Prostate gland (tissue), 2 donors: ENCODE measurements at places on chromosomes 6 and 20.

- H3K4me1 ChIP-seq, result peaks cover 4% of the 10 kb centered on the region
- H3K4me3 ChIP-seq, result no peak overlapping the region
- H3K27me3 ChIP-seq, result no peaks in the 10 kb centered on the region
- no peaks in the 10 kb centered on the region for H3K36me3 ChIP-seq
- H3K27ac ChIP-seq, result peak overlapping the region; percentile 39
These were observed 50.9 kb downstream of the NUDT3 start for GRCh38 chr6:34341481-34341971.

DNA sequence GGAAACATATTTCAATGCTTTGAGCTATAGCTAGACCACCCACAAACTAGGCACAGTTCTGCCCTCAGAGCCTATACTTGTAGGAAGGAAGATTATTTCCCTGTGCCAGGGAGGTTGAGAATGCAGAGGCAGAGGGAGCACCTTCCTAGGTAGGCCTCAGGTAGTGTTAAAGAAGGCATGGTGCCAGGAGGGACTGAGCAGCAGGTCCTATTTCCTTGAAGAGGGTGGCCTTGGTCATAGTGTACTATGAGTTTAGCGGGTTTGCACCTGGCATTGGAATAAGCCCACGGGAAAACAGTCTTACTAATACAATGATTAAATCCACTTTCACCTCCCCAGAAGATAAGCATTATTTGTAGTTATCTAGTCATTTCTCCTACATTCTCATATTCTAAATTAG lies 375.4 kb downstream of the CDKAL1 start:
- no peak overlapping the region for H3K4me3 ChIP-seq
- H3K4me1 ChIP-seq, result no peaks in the 10 kb centered on the region
- no peak for DNase-seq
- H3K27me3 ChIP-seq, result no peaks in the 10 kb centered on the region
- no peaks in the 10 kb centered on the region for H3K36me3 ChIP-seq

DNA sequence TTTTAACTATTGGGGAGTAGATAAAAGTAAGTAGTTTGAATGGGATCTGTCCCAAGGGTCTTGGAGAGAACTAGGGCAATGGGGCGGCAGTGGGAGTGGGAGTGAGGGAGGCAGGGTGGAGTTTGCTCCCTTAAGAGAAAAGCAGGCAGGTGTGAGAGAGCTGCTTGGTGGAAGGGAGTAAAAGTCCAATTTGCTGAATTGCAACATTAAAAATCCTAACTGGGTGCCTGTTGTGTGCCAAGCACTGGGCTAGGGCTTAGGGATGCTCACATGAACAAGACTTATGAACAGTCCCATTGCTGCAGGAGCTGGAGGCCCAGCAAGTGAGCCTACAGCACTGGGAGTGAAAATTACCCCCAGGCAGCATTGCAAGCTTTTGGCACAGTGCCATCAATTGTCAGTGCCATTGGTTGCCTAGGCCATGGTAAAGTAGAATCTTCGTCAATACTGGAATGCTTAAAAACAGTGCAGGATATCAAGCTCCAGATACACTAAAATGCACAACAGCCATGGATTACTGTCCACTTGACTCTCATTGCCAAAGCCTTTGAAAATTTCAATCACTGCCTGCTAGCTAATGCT lies 277.7 kb upstream of the JARID2 start:
- no peaks in the 10 kb centered on the region for H3K4me1 ChIP-seq
- no peaks in the 10 kb centered on the region for H3K36me3 ChIP-seq
- no peak overlapping the region for H3K4me3 ChIP-seq
- no peak for DNase-seq

DNA sequence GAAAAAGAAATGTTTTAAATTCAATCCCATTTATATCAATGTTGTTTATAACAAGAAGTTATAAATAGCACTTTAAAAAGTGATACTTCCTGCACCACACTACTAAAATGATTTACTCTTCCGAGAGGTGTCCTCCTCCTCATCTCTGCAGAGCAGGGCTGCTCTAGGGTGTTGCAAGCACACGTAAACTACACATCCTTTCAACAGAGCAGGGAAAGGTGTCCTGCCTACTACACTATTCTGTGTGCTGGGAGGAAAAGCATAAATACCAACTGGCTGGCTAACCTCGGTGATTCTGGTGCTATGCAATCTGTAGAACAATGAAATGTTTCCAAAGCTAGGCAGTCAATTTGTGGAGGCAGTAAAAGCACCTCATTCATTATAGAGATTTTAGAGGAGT lies 89.5 kb upstream of the MAP7 start:
- no peaks in the 10 kb centered on the region for H3K27me3 ChIP-seq
- H3K27ac ChIP-seq, result no peak overlapping the region
- peaks cover 3% of the 10 kb centered on the region for H3K4me1 ChIP-seq
- H3K36me3 ChIP-seq, result no peaks in the 10 kb centered on the region

GRCh38 chr6:19866173-19866984 lies 29.2 kb downstream of the ID4 start:
- H3K4me1 ChIP-seq, result no peaks in the 10 kb centered on the region
- no peaks in the 10 kb centered on the region for H3K27me3 ChIP-seq
- no peak overlapping the region for H3K4me3 ChIP-seq
- DNase-seq, result no peak
- H3K36me3 ChIP-seq, result no peaks in the 10 kb centered on the region

DNA sequence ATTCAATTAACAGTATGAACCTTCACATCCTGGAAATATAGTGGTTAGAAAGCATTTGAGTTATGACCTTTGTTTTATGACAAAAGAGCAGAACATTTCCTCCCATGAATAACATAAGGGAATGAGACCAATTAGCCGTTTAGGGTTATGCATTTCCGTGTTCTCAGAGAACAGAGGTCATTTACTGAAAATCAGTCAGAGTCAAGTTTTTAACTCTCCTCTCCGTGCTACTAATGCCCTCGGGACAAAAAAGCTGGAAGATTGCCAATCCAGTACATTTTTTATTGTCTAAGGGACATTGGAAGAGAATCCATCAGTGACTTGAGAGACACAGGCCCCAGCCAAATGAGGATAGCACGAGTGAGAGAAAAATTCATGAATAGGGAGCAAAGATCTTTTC lies 632.7 kb downstream of the RFPL4B start:
- H3K4me1 ChIP-seq, result no peaks in the 10 kb centered on the region
- no peak for DNase-seq
- H3K27me3 ChIP-seq, result no peaks in the 10 kb centered on the region
- H3K4me3 ChIP-seq, result no peak overlapping the region

- H3K27ac ChIP-seq, result no peak overlapping the region
- no peak for DNase-seq
- no peaks in the 10 kb centered on the region for H3K36me3 ChIP-seq
- H3K27me3 ChIP-seq, result no peaks in the 10 kb centered on the region
These were observed 102.0 kb downstream of the HIVEP1 start for GRCh38 chr6:12114055-12114503.

DNA sequence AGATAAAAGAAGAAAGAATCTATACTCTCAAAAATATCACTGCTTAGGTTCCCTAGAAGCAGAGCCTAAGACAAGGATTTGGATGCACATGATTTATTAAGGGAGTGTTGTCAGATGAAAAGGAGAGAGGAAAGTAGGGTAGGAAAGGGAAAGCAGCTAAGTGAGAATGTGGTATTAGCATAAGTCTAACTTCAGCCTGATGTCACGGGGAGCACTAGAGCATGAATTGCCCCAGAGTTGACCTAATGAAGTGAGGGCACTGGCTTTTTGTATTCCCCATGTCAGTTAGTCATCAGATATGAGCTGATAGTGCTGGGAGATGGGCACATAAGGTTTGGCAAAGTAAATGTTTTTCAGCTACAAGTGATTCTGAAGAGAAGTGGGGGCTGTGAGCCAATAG lies 129.0 kb upstream of the THEMIS start:
- no peak for DNase-seq
- H3K27me3 ChIP-seq, result no peaks in the 10 kb centered on the region
- no peak overlapping the region for H3K4me3 ChIP-seq
- H3K36me3 ChIP-seq, result no peaks in the 10 kb centered on the region
- H3K4me1 ChIP-seq, result no peaks in the 10 kb centered on the region
- no peak overlapping the region for H3K27ac ChIP-seq

DNA sequence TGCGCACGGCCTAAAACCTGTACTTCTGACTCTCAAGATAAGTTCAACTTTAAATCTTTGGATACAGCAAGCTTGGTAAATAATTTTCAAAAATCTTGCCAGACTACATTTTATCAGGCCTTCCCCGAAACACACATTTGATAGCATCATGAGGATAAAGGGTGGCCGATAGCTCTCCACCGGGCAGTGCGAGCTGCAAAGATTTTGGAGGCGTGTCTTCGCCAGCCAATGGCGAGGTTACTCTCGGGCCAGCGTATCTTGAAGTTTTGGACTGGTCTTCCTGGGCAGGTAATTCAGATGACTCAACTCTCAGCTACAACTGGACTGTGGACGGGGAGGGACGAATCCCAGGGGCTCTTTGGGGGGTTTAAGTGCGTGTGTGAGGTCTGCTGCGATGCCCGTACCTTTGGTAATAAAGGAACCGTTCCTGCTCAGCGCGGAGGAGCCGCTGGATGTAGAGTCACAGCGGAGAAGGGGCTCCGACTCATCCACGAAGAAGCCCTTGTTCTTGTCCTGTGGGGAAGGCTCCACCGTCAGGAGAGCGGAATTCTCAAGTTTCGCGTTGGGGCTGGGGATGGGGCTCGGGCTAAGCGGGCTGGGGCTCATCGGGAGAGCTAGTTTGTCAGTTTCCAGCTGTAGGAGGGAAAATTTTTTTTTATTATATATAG lies 75.3 kb downstream of the TNFRSF21 start:
- no peaks in the 10 kb centered on the region for H3K27me3 ChIP-seq
- no peak overlapping the region for H3K27ac ChIP-seq
- DNase-seq, result no peak

- no peak overlapping the region for H3K27ac ChIP-seq
- H3K4me1 ChIP-seq, result no peaks in the 10 kb centered on the region
- H3K36me3 ChIP-seq, result no peaks in the 10 kb centered on the region
- DNase-seq, result no peak
These were observed 61.5 kb upstream of the HDDC2 start for GRCh38 chr6:125363039-125363823.

DNA sequence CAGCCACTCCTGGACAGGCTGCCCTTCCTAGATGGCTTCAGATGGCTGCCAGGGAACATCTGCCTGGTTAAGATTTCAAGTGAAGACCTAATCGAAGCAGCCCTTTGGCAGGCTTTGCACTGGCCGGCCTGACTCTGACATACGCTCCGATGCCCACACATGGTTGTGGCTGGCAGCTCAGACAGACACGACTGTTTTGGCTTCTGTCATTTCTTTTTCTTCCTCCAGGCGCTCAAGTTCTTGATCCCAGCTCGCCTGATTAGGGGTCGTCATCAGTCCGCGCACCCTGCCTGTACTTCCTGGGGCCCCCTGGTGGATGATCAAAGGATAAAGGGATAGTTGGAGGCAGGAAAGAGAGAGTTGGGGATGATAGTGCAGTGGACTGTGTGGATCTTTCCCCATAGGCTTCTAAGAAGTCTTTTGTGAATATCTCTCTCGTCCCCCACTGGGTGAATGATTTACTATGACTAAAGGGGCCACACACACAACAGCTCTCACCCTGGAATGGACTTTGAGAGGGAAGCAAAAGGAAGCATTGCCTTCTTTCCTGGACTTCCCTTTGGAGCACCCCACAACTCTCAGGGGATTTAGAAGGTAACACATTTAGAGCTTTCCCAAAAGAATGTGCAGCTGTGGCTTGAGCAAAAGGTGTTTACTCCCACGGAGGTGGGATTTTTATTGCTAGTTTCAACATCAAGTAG lies 21.4 kb upstream of the TRAM2 start:
- H3K36me3 ChIP-seq, result no peaks in the 10 kb centered on the region
- no peaks in the 10 kb centered on the region for H3K4me1 ChIP-seq
- no peak overlapping the region for H3K27ac ChIP-seq

DNA sequence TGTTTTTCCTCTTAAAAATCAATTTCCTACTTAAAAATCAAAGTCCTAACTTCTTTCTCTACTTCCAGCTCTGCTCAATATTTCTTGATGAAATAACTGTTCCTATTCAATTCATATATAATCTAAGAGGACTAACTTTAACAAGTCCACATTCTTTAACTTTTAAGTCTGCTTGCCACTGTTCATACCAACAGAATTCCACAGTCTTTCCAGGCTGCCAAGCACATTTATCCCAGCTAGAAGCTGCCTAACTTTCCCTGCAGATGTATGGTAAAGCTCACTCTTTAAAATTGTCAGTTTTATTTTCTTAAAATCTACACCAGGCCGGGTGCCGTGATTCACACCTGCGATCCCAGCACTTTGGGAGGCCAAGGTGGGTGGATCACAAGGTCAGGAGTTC lies 11.5 kb downstream of the CALHM6 start:
- H3K4me1 ChIP-seq, result no peaks in the 10 kb centered on the region
- H3K36me3 ChIP-seq, result no peaks in the 10 kb centered on the region
- H3K27me3 ChIP-seq, result no peaks in the 10 kb centered on the region
- H3K27ac ChIP-seq, result no peak overlapping the region

- H3K4me1 ChIP-seq, result peaks cover 7% of the 10 kb centered on the region
- H3K4me3 ChIP-seq, result no peak overlapping the region
- no peak for DNase-seq
These were observed 6.7 kb downstream of the SFT2D1 start for GRCh38 chr6:166335378-166336302.

DNA sequence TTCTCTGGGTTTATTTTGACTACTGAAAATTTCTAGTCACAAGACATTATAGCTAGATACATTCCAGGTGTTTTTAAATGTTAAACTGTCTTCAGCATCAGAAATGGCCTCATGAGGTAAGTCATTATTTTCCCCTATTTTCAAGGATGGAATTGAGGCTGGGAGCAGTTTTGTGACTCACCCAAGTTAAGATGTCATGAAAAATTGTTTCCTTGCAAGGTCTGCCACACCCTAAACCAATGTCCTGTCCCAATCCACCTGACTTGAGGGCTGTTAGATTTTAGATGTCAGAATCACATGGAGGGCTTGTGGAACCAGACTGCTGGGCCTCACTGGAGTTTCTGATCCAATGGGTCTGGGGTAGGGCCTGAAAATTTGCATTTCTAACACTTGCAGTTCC lies 16.9 kb downstream of the SLC22A3 start:
- H3K4me1 ChIP-seq, result no peaks in the 10 kb centered on the region
- H3K4me3 ChIP-seq, result no peak overlapping the region
- H3K27ac ChIP-seq, result peak overlapping the region; percentile 35
- no peak for DNase-seq
- H3K36me3 ChIP-seq, result no peaks in the 10 kb centered on the region
- H3K27me3 ChIP-seq, result no peaks in the 10 kb centered on the region

GRCh38 chr6:43228951-43229802 lies at the start of gene DNPH1:
DNPH1 (minus strand) TSS chr6:43229481; CDS start chr6:43229456, 25 bp downstream.
- H3K27ac ChIP-seq, result peak within 1 kb of the TSS; percentile 57
- H3K4me3 ChIP-seq, result peak within 1 kb of the TSS; percentile 62
- no peaks in the 10 kb centered on the region for H3K36me3 ChIP-seq
- peak; percentile 66 for DNase-seq
- H3K27me3 ChIP-seq, result no peaks in the 10 kb centered on the region

DNA sequence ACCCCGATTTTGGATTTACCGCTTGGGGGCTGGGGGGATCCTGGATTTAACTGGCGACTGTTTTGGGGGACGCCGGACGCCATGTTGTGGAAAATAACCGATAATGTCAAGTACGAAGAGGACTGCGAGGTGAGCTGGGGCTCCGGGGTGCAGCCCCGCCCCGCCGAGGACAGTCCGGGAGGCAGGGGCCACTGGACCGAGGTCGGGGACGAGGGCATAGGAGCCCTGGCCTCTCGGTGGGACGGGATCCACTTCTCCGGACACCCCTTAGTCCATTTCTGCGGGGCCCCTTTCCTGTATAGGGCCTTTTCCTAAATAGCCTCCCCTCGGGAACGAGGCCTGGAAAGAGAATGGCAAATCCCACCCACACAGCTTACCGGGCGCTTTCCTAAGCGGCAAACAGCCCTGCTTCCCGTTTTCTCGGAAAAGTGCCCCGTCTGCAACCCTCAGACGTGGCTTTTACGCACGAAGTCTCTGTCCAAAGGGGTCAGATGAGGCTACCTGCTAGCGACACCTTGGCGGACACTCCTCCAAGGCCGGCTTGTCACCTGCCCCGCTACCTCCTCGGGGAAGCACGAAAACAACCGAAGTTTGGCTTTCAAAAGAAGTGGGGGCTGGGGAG lies 469 bp downstream of the TFAP2C start:
- peak overlapping the region; percentile 58 for H3K4me3 ChIP-seq
- no peaks in the 10 kb centered on the region for H3K36me3 ChIP-seq
- peak; percentile 17 for DNase-seq
- H3K27me3 ChIP-seq, result peaks cover 3% of the 10 kb centered on the region
